ENCODE measurements at places on chromosomes 11 and 22.

DNA sequence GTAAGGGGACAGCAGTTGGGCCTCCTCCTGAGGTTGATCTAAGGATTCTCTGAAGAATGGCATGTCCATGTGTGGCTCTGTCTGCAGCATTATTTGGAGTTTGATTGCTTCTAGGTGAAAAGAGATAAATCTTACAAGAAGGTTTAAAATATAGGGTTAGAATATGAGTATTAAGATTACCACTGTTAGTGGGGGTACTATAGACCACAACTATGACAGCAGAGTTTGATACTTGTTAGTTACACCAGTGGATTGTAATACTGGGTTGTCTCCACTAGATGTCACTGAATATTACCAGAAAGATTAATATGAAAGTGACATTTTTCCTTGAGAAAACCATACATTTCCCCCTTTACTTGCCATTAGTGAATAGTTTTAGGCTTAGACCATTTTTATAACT, 47.9 kb downstream of the ZNF280B start:
- DNase-seq, result peak; percentile 1

GRCh38 chr11:61747967-61748285, 4.5 kb upstream of the MYRF start:
- DNase-seq, result no peak

GRCh38 chr11:72818971-72819370, 4.8 kb downstream of the ATG16L2 start:
- DNase-seq, result no peak

DNA sequence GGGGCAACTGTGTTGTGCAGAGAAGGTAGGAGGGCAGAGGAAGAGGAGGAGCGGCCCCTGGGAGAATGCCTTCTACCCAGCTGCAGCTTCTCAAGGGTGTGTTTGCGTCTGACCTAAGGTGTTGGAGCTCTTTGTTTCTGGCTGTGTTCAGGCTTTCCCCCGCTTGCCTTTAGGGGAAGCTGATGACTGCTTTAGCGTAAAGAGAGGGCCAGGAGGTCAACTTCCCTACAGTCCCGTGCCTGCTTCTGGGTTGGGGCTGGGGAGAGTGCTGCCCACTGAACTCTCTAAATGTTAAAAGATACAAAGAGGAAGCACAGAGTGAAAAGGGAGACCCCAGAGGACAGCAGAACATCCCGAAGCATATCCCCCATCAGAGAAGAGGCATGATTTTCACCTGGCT, 99.2 kb downstream of the PTPRJ start:
- no peak for DNase-seq

DNA sequence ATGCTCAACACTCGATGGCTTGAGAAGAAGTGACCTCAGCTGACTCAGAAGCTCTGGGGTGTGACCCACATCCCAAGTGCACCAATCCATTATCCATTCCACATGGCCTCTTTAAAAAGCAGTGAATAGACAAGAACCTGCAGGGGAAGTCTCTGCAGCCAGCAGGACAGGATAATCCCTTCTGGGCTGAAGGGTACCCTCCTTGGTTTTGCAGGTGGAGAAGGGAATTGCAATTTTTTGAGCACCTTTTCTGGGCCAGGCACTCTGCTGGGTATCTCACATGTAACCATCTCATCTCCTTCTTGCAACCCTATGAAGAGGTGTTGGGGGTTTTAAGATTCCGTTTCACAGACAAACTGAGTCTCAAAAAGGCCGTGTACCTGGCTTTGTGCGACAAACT, 76.6 kb downstream of the MYO18B start:
- no peak for DNase-seq

DNA sequence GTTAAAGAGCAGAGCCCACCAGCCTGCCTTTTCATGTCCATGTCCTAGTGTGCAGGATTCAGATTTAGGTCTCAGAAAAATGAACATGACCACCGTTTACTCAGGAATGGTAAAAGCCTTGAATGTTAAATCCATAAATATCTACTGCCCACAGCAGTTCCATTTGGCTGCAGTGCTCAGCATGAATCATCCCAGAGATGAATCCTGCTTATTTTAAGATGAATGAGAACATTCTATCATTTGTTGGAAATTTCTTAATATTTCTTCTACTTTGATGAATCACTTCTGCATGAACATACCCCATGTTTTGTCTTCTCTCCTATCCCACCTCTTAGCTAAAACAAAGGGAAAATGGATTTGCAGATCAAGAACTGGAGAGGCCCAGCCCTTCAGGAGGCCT, 47.5 kb upstream of the AQP11 start:
- no peak for DNase-seq

DNA sequence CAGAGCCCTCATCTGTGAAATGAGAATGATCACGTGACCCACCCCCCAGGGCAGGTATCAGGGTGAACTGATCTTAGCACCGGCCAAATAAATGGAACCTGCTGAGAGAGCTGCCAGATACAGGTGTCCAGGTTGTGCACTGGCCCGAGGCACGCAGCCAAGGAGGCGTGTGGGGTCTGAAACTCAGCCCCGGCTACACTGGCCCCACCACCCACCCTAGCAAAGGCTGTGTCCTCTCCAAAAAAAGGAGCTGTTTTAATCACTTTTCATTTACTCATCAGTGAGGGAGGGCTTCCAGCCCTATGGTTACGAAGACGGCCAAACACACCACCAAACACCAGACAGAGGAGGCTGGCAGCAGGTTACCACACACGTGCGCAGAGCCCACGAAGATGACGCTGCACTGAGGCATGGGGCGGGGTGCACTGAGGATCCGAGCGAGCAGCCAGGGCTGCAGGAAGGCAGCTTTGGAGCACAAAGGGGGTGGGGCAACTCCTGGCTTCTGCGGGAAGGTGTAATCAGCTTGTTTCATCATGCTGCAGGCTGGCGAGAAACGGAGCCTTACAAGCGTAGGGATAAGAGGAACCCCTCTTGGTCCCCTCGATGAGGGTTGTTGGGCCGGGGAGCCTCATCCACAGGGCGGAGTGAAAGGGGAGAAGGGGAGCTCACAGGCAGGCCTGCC, 19.5 kb upstream of the SLC22A12 start:
- DNase-seq, result no peak

- no peak for DNase-seq
Observed at GRCh38 chr22:32674925-32675825, 126.3 kb upstream of the TIMP3 start.

GRCh38 chr11:65850217-65851082, 7.5 kb downstream of the CFL1 start:
- DNase-seq, result no peak

- DNase-seq, result no peak
Observed at GRCh38 chr11:24124876-24125275, 372.0 kb upstream of the LUZP2 start.

- no peak for DNase-seq
Observed at GRCh38 chr11:45730014-45730413, 64.6 kb upstream of the CHST1 start.

DNA sequence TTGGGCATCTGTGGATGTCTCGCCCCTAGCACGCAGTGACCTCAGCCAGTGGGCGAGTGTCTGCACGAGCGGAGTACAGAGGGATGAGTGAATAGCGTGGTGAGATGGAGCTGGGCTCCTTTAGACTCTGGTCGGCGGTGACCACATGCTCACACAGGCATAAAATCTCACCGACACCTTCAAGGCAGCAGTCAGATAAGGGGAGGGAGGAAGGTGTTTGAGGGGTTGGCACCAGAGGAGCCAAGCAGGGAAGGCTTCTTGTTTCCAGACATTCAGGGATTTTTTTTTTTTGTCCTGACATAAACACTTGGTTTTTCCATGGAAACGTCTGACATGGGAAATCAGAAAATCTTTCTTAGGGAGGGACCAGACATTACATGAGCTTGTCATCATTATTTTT, 35.8 kb downstream of the GRIK4 start:
- no peak for DNase-seq

DNA sequence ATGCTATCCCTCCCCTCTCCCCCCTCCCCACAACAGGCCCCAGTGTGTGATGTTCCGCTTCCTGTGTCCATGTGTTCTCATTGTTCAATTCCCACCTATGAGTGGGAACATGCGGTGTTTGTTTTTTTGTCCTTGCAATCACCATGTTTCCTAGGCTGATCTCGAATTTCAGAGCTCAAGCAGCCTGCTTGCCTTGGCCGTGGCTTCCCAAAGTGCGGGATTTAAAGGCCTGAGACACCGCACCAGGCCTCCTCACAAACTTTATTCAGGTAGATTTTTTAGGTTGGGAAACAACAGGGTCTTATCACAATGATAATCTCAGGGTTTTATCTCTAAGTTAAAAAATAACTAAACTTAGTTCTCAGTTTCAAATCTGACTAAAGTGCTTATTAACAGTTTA, 125.4 kb downstream of the LUZP2 start:
- no peak for DNase-seq

GRCh38 chr11:22162756-22163155, 30.1 kb upstream of the ANO5 start:
- DNase-seq, result no peak

DNA sequence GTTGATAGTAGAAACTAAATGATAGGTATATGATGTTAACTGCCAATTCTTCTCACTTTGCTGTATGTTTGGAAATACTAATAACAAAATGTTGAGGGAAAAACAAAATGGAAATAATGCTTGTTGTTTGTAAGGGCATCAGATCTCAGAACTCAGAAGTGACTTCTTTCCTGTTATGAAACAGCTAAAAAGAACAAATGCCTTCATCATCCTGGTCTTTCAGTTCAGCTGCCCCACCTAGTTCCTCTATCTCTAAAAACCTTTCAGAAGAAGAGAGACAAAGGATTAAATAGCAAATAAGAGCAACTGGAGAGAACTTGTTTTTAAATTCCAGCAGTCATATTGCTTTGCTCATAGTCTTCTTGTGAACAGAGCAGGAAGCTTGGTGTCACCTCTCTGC, 345.3 kb upstream of the NCAM1 start:
- no peak for DNase-seq

DNA sequence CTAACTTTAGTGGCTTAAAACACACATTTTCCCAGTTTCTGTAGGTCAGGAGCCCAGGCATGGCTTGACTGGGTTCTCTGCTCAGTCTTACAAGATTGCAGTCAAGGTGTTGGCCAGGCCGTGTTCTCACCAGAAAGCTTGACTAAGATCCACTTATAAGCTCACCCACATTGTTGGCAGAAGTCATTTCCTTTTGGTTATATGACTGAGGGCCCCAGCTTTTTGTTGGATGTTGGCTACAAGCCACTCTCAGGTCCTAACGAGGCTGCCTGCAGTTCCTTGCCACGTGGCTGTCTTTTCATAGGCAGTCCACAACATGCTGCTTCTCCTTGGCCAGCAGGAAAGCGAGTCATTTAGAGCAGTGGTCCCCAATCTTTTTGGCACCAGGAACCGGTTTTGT, 79.3 kb upstream of the CRTAM start:
- no peak for DNase-seq

DNA sequence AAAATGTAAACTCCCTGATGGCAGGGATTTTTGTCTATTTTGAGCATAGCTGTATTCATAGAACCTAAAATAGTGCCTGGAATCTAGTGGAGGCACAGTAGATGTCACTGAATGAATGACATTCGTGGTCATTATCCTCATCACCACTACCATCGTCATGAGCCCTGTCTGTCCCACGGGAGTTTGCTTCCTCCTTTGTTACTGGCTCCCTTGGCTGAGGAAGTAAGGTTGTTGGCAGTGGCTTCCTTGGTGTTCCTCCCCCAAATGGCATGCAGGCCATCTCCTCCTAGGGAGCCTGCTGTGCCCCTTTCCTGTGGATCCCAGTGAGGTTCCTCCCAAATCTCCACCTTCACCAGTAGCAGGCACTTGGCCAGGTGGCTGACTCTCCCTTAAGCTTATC, 183.0 kb downstream of the CEP164 start:
- DNase-seq, result no peak

DNA sequence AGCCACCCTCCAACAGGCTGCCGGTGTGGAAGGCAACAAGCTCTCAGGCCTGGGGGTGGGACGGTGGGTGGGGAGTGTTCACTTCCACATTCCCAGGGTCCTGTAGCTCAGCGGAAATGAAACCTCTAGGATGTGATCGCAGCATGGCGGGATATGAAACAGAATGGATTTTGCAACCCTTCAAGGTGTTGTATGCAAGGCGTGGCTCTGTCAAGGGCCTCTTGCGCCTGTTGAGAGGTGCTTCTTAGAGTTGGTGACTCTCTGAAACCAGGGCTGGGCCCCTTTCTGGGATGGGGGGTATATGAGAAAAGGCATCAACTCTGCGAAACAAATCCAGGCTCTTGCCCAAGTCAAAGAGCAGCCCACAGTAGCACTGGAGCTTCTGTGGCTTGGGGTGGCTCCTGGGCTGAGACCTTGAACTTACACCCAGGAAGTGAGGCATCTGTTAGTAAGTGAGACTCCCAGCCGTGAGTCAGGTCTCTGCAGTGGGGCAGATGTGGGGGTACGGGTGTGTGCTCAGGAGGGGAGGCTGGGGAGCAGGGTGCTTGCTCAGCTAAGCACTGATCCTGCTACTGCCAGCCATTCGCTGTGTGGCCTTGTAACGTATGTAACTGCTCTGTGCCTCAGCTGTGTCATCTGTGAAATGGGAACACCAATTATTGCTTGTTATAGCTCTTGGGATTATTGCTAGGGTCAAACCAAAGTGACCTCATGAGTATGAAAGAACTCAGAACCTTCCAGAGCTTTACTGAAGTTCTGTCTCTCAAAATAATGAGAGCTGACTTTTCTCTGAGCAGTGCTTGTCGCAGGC, 28.3 kb downstream of the NECTIN1 start:
- DNase-seq, result no peak

GRCh38 chr11:92782806-92783205, 186.6 kb upstream of the MTNR1B start:
- DNase-seq, result no peak

- DNase-seq, result no peak
Observed at GRCh38 chr11:33767624-33768023, 6.7 kb downstream of the FBXO3 start.

GRCh38 chr11:326842-327580, 6.4 kb upstream of the IFITM3 start:
- DNase-seq, result peak; percentile 23

GRCh38 chr11:57379732-57380131, 1.2 kb downstream of the PRG3 start:
- no peak for DNase-seq

DNA sequence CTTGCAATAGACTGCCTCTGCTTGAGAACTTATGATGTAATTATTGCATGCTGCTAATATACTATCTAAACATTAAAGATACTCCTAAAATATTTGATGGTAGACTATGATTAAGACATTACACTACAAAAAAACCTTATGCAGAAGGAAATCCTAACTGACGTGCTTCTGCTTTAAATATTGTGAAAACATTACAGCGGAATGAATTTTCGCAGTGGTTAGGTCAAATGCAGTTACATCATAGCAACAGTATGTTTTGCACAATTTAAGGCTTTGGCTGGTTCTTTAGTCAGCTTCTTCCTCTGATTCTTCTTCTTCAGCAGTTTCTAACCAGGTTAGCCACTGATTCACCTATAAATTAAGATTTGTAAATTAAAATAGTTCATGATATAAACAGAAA, 11.2 kb downstream of the EIF4G2 start:
- no peak for DNase-seq

DNA sequence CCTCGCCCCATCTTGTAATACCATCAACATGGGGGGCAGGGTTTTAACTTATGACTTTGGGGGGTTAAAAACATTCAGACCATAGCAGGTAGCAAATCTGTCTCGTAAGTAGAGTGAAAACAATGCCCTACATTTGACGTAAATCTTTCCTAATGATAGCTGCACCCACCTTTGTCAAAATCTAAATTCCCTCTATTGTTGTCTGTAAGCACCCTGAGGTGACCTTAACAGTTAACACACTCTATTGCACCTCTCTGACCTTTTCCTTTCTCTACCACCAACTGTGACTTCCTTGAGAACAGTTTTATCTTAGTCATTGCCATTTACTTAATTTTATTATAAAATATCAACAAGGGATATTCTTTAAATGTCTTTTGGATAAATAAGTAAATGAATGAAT, 1024.9 kb upstream of the CNTN5 start:
- DNase-seq, result no peak

GRCh38 chr11:113168354-113169342, 145.7 kb upstream of the TTC12 start:
- DNase-seq, result no peak

Measured in fibroblast of the conjunctiva (primary cell).